ENCODE measurements at places on chromosomes 7 and 10.

- DNase-seq = no peak
Measured at GRCh38 chr10:97724341-97724941, 10.9 kb downstream of the MARVELD1 start.

DNA sequence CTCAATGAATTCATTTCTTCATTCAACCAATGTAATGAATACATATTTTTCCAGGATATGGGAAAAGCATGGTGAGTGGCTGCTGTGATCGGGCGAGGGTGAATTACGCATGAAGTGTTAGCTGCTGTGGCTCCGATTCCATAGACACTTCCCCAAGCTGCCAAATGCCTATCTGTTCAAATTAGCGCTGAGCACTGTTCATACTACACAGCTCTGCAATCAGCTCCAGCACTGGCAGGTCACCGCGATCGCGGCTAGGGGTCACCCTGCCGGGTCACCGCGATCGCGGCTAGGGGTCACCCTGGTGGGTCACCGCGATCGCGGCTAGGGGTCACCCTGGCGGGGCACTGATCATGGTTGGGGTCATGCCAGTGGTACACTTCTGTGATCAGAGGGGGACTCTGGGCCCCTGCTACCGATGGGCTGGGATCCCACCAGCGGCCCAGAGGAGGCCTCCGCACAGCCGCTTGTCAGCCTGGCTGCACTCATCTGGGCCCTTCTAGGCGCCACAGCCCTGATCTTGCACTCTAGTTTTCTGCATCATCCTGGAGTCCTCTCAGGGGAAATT is 49.3 kb downstream of the JAKMIP3 start:
- no peak for DNase-seq

DNA sequence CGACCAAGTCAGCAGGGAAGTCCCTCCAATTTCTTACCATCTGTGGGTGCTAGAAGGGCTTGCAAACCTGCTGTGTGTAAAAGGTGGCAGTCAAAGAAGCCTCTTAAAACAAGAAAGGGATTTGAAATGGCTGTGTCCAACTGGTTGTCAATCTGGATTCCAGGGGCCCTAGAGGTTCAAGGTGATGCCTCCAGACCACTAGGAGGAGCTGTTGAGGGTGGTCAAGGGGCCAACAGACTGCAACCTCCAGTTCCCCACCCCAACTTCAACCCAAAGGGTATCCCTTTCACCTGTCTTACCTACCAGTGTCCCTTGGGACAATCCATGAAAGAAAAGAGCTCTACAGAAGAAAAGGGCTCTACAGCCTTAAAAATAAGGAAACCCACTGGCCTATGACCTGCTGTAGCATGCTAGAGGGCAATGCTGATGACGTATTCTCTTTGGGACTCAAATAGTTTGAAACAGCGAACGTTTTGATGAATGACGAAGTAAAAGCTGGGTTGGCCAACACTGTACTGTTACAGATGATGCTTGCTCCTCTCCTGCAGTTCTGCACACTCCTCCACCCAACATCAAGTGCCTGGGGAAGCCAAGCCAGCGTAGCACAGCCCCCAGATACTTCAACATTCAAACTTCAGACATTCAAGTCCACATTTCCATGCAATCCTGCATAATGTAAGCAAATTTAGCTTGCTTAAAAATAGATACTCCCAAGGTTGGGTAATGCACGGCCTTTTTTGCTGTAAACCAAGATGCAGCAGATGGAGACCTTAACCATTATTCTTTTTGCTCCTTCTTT is 45.9 kb upstream of the WDR11 start:
- DNase-seq = no peak

DNA sequence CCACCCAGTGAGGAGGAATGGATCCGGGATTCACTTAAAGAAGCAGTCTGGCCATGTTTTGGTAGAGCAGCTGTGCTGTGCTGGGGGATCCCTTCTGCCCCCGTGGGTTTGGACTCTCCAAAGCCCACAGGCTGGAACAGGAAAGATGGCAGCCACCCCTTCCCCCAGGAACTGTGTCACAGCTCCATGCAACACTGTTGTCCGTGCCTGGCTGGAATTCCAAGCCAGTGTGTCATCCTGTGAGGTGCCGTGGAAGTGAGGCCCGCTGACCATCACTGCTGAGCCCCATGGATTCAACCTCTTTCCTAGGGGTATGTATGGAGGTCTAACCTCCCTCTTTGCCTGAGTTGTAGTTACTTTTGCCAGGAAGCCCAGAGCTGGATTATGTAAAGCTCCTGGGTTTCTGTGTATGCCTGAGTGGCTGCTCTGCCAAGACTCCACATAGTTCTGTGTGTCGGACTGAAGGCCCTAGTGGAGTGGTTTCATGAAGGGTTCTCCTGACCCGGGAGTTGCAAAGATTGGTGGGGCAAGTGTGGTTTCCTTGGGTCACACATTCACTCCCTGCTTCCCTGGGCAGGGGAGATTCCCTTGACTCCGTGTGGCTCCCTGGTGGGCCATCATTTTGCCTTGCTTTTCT is 35.1 kb upstream of the PCGF5 start:
- no peak for DNase-seq

GRCh38 chr7:151232917-151233701 is 826 bp downstream of the CHPF2 start:
- DNase-seq = no peak

GRCh38 chr10:118343115-118343514 is 991 bp upstream of the FAM204A start:
- no peak for DNase-seq

- no peak for DNase-seq
Measured at GRCh38 chr10:125866421-125867029, 14.6 kb downstream of the DHX32 start.

DNA sequence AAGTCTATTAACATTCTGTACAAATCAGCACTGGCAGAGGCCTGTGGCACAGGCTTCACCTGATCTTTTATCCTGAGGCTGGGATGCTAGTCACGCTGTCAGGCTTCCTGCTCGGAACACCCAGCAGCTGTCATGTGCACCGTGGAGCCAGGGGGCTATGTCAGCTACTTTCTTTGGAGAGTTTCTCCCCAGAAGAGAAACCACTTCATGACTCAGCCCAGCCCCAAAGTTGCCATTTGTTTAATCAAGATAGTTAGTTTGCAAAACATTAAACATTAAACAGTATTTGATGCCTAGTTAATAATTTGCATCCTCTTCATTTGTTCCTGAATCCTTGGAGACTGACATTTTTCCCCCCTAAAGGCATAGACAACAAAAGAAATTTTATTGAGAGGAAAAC is at the start of gene HABP2:
Gene HABP2, plus strand, starts transcription at position 353 of the 400 bp plus-strand sequence. CDS start 69 bp downstream, outside the sequence.
- DNase-seq = no peak

GRCh38 chr7:47982610-47983009 is 3.2 kb upstream of the HUS1 start:
- DNase-seq = no peak

DNA sequence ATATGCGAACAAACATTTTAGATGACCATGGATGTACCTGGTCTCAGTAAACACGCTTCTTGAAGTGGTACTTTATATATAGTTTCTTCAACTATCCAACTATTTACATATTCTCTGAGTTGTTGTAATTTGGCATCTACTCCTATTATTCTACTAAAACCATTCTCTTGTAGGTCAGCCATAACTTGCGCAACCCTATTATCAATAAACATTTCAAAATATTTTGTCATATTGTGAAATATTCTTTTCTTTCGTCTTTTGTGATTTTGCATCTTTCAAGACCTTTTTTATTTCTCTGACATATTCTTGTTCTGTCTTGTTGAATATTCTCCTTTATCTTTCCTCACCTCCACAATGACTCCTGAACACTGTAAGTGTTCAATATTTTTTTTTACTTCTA is 753.3 kb downstream of the NXPH1 start:
- no peak for DNase-seq

DNA sequence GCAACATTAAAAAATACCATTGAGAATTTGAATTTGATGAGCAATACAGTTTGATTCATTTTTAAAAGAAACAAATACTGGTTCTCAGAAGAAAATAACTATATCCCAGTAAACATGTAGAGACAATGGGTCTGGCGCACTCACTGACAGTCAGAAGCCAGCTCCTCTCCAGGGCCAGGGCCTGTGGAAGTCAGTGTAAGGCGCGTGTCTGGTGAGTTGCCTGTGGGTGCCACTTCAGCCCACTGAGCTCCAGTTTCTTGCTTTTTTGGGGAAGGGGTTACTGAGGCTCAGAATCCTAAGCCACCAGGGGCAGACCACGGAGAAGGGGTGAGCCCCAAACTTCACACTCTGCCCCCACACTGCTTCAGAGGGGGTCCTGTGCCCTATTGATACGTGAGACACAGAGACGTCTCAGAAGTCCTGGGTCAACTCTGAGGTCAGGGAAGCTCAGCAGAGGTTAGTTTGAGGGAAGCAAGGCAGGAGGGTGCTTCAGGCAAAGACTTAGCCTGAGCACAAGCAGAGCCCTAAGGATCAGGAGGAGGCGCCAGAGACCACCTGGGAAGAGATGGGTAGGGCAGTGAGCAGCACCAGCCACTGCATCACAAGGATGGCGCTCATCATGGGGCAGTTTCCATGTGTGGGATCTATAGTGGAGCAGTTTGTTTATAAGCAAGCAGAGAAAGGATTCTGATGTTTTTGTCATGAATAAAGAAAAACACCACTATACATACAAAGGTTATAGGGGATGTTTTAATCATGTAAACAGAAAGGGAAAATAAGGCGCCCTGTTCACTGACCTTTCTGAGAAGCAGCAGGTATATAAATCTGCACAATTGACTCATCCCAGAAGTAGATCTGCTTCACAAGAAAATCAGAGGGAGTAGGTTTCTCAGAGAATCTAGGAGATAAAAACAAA is 95.7 kb downstream of the PKD1L1 start:
- no peak for DNase-seq

- no peak for DNase-seq
Measured at GRCh38 chr7:28507525-28508282, 95.4 kb downstream of the CREB5 start.

DNA sequence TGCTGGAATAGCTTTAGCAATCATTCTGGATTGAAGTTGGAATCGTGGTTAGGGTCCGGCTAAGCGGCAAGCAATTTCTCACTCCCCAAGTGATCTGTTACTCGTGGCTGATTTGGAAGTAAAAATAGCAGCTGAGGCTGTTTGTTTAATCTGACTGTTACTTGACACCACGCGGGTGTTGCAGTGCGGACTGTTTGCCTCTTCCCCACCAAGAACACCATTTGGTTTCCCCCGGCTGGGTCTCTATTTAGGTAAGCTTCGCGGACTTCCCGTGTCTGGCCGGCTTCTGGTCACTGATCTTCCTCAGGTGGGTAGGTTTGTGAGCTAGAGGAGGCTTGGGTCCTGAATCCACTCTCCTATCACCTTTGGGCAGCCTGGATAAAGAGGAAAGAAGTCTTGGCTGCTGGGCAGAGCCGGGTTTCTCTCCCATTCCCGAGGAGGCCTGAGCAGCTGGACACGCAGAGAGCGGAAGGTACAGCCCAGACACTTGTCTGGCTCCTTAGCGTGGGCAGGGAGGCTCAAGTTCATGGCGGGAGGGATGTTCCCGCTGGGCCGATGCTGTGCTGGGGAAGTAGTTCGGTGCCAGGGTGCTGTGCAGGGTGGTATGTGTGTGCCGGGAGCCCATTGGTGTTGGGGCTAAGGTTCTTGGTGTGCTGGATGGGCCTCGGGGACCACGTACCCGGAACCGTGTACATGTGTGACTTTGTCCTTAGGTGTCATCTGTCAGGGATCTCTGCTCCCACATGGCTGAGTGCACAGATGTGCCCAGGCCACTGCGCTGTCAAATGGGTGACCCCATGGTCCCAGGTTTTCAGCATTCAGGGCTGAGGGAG is at the start of gene C10orf71:
Gene C10orf71, plus strand, starts transcription at position 188 of the 833 bp plus-strand sequence. CDS start 23,376 bp downstream, outside the sequence.
- DNase-seq = no peak

DNA sequence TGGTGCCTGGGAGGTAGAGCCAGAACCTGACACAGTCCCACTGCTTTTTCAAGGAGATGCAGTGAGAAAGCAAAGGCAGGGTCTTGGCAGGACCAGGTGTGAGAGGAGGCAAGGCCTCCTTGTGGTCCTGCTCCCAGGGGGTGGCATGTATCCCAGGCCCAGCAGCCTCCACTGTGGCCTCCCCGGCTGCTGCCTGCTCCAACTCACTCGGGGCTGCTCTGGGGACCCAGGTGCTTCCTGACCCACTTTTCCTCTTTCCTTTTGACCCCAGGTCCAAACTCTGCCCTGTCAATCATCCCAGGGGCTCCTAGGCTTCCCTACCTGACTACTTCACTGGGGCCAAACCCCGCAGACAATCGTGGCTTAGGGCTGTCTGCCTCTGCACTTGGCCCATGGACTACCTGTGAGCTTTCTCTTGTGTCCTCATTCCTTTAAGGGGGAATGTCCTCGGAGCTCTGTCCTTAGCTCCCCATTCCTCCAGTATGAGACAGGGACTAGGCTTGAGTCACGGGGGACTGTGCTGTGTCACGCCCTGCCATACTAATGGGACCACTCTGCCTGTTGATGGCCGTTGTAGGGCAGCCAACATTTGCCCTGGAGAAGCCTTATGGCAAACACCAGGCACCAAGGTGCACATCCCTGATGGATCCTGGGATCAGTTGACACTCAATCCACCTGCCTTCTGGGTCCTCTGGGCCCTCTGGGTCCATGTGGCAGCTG is 1.1 kb upstream of the AEBP1 start:
- DNase-seq = no peak

- DNase-seq = no peak
Measured at GRCh38 chr10:129847741-129848483, 116.2 kb downstream of the EBF3 start.

- no peak for DNase-seq
Measured at GRCh38 chr10:3486346-3487065, 298.5 kb downstream of the KLF6 start.

- DNase-seq = no peak
Measured at GRCh38 chr10:46545861-46546590, 10.4 kb downstream of the GPRIN2 start.

- no peak for DNase-seq
Measured at GRCh38 chr10:57017356-57018037, 656.4 kb upstream of the ZWINT start.

DNA sequence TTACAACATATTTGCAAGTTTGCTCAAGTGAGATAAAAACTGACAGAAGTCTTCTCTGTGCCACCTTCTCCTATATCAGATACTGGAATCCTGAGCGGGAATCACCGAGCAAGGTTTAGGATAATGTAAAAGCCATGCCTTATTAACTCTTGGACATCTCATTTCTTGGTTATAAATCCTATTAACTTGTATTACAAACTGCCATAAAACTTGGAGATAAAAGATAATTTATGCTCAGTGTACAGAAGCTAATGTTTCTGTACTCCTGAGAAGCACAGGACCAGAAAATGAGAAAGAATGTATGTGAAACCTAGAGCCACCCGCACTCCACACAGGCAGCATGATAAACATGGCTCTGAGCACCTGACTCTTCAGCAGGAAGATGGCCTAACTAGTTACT is 181.2 kb upstream of the NOBOX start:
- DNase-seq = no peak

- DNase-seq = no peak
Measured at GRCh38 chr7:153938451-153938850, 113.7 kb upstream of the DPP6 start.

DNA sequence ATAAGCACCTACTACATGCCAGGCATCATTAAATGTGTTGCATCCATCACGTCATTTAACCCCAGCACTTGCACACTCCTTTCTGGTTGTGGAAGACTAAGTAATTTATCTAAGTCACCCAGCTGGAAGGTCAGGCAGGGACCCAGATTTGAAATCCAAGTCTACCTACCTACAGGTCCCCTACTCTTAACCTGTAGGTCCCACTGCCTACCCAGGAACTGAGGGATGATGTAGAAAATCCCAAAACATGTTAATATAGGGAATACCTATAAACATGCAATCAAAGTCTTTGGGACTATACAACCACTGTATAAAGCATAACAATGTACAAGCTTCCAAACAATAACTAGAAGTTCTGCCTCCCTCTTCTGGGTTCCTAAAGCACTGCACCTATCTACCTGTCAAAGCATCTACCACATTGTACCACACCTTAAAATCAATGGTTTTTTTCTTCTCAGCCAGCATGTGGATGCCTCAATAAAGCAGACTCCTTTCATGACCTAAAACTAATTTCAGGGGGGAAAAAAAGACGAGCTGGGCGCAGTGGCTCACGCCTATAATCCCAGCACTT is 5.6 kb downstream of the IL6 start:
- no peak for DNase-seq

Measured in NCI-H1105 (cell line).